ENCODE measurements at places on chromosomes 2 and 18. TPM values are rescaled to one million over a fixed set of nuclear protein-coding genes. Genes with fewer than 3 reads are reported as not detected.

- no peak for DNase-seq
Observed at GRCh38 chr2:121368836-121369235, 83.8 kb upstream of the TFCP2L1 start.

GRCh38 chr2:203623096-203623495, 83.3 kb upstream of the CD28 start:
- DNase-seq = no peak

Gene TMEM200C
- polyA plus RNA-seq = 0.75 TPM

DNA sequence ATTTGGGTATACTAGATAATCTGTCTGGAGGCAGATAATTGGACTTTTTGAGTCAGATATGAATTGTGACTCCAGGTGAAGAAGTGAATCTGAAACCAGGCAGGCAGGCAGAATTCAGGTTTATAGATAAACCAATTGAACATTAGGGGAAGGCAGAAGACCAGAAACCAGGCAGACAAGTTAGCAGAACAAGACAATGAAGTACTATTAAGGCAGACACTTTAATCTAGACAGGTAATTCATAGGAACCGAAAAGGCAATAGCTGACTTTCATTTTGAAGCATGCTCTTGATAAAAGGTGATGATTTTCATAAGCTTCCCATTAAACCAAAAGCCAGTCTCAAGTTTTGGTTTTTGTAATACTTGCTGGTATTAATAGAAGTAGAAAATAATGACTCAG, 19.3 kb upstream of the SLC4A10 start:
- DNase-seq = no peak
